Cortex of kidney (tissue), 1 donor: ENCODE measurements at places on chromosomes 6 and 20.

DNA sequence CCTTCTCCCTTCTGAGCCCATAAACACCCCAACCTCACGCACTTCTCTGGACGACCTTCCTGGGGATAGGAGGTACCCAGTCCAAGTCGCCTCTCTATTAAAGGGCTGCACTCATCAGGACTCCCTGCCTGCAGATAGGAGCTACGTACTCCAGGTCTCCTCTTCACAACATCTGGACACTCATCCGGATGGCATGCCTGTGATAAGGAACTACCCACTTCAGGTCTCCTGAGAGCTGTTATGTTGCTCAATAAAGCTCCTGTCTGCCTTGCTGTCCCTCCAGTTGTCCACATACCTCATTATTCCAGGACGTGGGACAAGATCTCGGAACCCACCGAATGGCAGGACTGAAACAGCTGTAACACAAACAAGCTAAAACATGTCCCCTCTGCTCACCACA is 548.0 kb downstream of the TBC1D32 start:
- no peak for DNase-seq

GRCh38 chr20:41467220-41467619 is 100.6 kb upstream of the EMILIN3 start:
- DNase-seq = no peak

- DNase-seq = no peak
These were observed 50.5 kb upstream of the PAK5 start for GRCh38 chr20:9889270-9889981.

- no peak for DNase-seq
These were observed 215.0 kb upstream of the PLCB4 start for GRCh38 chr20:8853805-8854338.

DNA sequence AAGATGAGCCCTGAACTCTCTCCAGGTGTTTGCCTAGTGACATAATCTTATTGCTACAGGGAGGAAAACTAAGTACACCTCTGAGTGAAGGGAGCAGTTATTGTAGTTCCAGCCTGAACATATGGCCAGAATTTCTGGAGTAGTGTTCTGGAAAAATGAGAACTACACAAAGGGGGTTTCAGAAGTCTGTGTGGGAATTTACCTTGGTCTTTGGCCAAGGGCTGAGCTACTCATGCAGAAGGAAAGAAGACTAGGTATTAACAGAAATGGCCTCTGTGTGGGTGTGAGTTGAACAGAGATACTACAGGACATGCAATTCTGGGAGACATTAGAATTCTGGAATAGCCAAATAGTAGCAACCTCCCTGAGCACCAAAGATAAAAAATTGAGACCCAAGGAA is 1009.7 kb upstream of the GJE1 start:
- no peak for DNase-seq

GRCh38 chr20:31693987-31694661 is 28.5 kb downstream of the BCL2L1 start:
- no peak for DNase-seq

DNA sequence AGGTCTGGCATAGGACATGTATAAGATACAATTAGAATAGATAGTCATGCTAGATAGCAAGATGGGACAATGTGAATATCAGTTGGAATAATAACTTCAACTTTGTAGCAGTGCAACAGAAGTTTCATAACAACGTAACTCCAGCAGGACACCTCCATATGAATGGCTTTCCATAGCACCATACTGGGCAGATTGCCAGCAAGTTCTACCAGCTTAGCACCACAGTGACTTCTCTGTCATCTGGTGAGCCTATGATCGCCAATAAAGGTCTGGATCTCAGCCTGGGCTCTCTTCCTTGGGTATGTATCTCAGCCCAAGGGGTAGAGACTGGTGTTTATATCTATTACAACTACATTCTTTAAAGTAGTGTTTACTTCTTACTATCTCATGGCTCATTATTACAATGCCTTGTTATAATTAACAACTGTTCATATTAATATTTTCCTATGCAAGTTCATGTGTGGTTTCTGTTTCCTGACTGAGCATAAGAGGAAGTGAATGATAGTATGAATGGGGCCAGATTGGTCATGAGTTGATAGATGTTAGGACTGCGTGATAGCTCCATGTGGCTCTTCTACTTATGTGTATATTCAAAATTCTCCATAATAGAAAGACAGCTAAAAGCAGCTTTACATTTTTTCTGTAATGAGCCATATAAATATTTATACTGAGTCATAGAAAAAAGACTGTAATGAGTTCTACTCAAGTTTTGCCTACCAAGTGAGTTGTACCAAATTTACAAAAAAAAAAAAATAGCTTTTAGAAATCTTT is 22.9 kb downstream of the HTR1B start:
- no peak for DNase-seq

- no peak for DNase-seq
These were observed 548 bp upstream of the TMEM74B start for GRCh38 chr20:1185316-1185741.

- DNase-seq = no peak
These were observed at the start of gene HLA-DPA1 for GRCh38 chr6:33073431-33073871. TSS of gene HLA-DPA1 (minus strand) at chr6:33073649.

DNA sequence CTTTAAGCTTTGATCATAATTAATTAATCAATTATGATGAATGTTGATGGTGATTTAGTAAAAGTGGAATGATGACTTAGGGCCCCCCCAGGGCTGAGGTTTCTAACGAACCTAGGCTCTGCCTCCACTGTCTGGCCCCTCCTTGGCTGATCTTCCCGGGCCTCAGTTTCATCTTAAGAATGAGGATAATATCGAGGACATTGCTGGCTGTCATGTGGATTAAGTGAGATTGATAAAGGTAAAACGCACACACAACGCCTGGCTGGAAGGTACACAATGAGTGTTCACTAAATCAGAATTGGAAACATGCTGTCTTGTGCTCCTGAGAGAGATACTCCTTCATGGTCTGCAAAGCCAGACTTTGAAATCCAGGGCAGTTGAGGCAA is 5.3 kb upstream of the SULF2 start:
- DNase-seq = no peak

DNA sequence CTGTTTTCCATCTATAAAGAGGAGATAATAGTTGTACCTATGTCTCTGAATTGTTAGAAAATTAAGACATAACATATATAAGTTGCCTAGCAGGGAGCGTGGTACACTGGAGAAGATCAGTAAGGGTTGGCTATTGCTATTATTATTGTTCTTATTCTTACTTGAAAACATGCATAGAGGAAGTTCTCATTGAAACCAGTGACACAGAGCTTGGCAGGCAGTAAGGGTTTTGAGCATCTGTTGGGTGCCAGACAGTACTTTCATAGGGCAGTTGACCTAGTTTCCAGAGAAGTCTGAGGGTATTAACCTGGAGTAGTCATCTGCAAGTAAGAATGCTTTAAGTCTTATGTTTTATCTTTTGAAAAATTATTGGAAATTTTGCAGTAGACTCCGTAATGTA is 13.3 kb upstream of the SGK1 start:
- DNase-seq = no peak

DNA sequence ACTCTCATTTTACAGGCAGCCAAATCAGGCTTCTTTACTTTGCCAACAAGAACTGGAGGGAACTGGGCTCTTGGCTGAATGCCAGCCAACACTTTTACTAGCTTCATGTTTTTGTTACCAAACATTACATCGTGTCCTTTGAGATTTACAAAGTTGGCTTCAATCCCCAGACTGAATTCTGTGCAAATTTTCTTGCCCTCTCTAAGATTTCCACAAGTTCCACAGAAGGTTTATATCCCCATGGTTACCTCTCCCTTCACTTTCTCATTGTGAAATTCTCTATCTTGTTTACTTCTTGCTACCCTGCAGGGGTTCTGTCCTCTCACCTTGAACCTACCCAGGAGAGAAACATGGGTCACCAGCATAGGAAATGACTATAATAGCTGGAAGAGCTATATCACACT is 37.6 kb upstream of the PLCB1 start:
- no peak for DNase-seq

GRCh38 chr6:80544555-80544954 is 438.1 kb downstream of the BCKDHB start:
- no peak for DNase-seq

DNA sequence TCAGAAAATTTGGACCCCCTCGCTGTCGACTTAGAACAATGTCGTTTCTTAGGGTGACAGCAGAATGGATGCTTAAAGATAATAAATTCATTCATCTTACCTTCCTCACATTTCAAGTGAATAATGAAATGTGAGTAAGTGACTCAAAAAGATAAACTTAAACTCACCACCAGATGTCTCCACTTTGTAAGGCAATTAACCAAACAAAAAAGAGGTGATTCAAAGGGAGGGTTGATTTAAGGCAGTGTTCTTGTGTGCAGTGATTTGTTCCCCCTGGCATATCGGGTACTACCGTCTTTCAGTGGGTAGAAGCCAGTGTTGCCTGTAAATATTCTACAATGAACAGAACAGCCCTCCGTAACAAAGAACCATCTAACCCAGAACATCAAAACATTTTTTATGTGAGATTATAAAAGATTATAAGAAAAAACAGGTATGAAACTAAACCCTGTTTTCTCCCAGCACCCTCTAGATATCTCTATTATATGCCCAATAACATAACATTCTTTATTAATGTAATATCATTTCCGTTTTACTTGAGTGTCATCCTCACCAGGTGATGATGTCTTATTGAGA is 589.7 kb downstream of the CBLN4 start:
- no peak for DNase-seq

DNA sequence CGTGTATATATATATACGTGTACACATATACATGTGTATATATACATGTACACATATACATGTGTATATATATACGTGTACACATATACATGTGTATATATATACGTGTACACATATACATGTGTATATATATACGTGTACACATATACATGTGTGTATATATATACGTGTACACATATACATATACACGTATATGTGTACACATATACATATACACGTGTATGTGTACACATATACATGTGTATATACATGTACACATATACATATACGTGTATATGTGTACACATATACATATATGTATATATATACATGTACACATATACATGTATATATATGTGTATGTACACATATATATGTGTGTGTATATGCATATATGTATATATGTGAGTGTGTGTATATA is 317.2 kb downstream of the LAMA2 start:
- DNase-seq = no peak

DNA sequence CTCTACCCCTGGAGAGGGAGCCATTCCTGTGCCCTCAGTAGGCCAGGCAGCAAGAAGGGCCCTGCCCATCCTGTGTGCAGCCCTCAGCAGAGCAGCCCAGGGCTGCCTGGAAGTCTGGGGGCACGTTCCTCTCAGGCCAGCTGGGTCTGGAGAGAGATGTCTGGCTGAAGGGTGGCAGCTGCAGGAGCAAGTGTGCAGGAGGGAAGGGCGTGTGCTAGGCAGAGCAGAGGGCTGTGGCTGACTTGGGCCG is 62.7 kb downstream of the NOL4L start:
- DNase-seq = no peak

DNA sequence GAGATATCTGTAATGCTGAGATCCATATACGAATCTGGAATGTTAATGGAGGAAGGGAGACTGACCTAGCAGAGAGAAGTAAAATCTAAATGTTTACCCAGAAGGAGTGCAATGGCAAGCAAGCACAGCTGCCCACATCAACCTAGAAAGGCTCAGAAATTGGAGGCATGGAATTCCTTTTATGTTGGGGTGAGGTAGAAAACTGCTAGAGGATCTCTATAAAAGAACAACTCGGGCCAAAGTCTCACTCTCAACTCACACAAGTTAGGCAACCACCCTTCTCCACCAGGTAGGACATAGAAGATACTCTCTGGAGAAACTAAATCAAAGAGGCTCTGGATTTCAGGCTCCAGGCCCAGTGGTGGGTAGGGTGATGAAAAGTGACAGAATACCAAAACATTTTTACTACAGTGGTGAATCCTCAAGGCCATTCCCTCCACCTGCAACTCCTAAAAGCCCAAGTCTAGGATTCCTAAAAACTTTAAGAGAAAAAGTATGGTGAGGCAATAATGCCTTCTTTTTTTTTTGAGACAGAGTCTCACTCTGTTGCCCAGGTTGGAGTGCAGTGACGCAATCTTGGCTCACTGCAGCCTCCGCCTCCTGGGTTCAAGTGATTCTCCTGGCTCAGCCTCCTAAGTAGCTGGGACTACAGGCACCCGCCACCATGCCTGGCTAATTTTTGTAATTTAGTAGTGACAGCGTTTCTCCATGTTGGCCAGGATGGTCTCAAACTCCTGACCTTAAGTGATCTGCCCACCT is 9.5 kb upstream of the ADGRG6 start:
- DNase-seq = no peak

GRCh38 chr20:34581341-34582184 is 23.0 kb downstream of the MAP1LC3A start:
- DNase-seq = no peak

GRCh38 chr20:10402938-10403608 is 30.9 kb downstream of the MKKS start:
- no peak for DNase-seq

GRCh38 chr6:14919038-14919670 is 326.7 kb upstream of the JARID2 start:
- DNase-seq = no peak

DNA sequence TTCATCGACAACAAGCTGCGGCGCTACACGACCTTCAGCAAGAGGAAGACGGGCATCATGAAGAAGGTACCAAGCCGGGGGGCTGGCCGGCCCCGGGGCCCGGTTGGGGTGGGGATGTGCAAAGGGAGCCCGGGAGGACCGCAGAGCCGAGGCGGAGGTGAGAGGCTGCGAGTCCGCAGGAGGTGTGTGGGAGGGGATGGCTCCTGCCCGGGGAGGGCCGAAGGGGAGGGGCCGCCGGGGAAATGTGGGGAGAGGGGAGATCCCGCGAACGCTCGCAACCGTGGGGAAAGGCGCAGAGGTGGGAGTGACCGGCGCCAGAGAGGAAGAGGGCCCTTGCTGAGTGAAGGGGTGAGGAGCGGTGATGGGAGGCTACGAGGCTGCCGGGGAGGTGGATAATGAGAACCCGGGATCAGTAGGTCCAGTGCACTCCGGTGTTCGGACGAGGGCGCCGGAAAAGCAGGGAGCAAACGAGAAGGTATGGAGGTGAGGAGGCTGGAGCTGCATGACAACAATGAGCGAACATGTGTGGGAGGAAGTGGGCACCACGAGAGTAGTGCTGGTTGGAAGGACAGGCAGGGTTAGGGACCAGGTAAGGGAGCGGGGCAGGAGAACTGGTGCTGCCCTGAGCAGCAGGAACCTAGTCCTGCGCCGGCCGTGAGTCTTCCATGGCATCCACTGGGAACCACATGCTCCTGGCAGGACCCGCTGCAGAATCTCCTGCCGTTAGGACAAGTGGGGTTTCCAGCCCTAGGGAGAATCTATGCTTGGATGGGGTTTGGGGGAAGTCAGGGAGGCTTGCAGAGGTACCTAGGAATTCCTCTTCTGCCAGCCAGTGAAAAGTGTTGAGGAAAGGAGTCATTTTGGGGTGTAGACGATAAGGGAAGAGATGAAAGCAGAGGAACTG is 1.3 kb downstream of the SRF start:
- DNase-seq = no peak

DNA sequence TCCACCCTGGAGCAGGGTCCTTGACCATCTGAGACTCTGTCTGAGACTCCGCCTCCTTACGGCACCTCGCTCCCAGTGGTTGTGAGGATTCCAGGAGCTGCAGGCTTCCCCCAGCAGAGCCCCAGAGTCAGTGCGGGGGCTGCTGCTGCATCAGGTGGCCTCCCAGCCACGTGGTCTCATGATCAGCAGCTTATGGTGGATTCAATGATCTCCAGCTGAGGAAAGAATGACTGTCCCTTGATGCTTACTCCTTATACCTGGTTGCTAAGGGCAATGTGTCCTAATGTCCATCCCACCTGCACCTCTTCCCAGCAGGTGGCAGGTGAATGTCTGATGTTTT is 40.0 kb downstream of the SLC22A1 start:
- DNase-seq = no peak
